ENCODE measurements at places on chromosomes 11 and 22.
A peak's percentile ranks its signal among the peaks of the same experiment; 100 is the strongest.

DNA sequence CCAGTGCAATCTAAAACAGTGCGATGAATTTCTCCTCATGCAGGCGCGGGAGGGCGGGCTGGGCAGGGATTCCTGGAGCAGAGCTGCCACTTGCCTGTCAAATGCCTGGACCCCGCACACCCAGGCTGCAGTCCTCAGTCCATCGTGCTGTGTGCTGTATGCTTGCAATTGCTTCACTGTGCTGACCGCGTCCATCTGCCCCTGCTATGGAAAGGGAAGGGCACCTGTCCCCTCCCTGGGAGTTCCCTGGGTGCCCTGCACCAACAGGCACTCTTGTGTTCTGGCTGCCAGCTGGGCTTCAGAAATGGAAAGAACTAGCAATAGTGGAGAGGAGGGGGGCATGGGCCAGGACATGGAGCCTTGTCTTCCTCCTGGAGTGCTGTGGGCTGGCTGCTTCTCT lies 185.4 kb upstream of the B3GAT1 start:
- DNase-seq, result no peak

DNA sequence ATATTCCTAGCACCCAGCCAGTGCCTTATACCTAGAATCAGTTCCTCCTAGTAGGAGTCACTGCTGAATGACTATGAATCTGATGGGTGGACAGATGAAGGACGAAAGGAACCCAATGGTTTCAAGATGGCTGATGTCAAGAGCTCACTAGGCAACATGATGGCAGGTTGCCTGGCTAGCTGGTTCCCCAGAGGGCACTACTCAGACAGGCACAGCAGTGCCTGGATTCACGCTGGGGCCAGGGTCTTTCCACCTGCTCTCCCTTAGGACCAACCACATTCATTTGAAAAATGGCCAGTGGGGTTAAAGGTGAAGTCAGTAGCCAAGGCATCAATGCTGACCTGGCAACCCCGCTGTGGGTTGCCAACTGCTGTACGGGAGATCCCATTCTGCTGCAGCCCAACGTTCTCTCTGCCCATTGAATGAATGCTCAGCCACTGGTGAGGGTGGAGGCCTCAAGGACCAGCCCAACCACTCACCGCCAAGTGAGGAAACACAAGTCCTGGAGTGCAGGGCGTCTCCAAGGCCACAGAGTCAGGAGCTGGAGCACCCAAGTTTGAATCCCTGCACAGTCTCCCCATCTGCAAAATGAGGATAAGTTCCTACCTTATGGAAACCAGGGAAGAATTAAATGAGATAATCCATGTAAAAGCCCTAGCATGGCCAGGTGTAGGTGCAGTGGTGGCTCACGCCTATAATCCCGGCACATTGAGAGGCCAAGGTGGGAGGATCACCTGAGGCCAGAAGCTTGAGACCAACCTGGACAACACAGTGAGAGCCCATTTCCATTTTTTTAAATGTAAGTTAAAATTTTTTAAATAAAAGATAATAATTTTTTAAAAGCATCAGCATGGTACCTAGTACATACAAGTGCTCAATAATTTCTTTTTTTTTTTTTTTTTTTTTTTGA lies 12.4 kb downstream of the MYH9 start:
- DNase-seq, result no peak

DNA sequence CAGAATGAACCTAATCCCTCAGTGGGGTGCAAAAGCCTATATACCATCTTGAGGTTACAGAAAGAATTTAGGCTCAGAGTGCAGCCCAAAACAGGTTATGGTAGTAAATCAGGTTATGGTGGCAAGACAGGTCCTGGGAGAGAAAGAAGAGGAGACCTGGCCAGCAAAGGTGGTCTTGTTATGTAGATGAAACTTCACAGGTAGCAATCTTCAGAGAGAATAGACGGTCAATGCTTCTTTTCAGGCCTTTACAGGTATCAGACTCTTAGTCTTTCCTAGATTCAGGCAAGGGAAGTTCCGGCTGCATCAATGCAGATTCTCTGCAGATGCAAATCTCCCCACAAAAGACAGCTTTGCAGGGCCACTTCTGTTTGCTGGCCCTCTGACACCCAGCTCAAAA lies 45.8 kb upstream of the SORL1 start:
- no peak for DNase-seq

- no peak for DNase-seq
Measured at GRCh38 chr11:71505781-71506180, 21.3 kb upstream of the KRTAP5-7 start.

DNA sequence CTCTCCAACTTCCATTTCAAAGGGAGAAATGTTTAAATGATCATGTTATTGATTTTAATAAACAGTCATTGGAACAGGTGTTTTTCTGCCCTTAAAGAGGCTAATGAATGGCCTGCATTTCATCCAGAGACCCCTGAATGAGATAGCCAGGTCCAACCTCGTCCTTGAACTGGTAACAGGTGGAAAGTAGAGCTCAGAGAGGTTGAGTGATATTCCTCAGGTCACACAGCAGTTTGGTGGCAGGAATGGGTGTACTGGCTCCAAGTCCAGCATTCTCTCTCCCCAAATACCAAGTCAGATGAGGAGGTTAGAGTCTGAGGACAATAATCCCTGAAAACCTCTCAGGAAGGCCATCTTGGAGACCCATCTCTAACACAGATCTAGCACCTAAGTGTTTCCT lies 81.7 kb upstream of the ANO1 start:
- DNase-seq, result no peak

DNA sequence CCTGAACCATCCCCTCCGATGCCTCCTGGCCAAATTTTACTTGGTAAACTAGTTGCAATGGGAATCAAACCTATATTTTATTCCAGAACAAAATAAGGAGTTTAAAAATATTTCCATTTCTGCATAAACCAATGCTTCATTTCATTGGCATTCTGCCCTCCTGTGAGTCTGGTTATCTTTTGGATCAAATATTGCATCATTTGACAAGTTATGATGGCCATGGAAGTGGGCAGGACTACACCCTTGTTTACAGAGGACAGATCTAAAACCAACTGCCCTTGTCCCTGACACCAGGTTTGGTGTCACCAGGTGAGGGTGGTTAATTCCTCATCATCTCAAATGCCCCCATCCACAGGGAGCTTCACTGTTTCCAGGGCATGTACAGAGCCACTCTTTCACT lies 28.2 kb upstream of the E2F8 start:
- no peak for DNase-seq

DNA sequence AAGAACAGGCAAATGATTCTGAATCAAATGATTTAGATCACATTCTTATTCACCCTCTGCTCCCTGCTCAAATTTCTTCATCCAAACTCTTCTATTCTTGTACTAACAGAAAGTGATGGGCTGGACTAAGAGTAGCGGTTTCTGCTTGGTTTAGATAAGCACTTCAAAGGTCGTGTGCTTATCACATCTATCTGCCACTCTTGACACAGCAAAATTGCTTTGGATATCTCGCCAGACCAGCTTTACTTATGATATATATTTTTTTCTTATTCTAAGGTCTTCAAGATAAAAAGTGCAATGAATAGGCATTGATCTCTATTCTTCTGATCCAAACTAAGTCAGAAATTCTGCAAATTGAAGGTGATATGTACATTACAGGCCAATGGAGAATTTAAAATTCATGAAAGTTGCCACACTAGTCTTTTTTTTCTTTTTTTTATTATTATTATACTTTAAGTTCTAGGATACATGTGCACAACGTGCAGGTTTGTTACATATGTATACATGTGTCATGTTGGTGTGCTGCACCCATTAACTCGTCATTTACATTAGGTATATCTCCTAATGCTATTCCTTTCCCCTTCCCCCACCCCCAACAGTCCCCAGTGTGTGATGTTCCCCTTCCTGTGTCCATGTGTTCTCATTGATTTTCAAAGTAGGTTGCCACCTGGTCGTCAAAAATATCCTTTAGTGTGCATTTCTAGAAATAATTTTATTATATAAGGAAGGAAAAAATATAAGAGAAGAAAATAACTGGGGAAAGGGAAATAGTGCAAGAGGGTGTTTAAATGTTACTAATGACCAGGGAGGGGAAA lies 1941.0 kb upstream of the RAG2 start:
- DNase-seq, result no peak

GRCh38 chr22:36808721-36809344 lies 8.0 kb downstream of the PVALB start:
- DNase-seq, result peak; percentile 90

DNA sequence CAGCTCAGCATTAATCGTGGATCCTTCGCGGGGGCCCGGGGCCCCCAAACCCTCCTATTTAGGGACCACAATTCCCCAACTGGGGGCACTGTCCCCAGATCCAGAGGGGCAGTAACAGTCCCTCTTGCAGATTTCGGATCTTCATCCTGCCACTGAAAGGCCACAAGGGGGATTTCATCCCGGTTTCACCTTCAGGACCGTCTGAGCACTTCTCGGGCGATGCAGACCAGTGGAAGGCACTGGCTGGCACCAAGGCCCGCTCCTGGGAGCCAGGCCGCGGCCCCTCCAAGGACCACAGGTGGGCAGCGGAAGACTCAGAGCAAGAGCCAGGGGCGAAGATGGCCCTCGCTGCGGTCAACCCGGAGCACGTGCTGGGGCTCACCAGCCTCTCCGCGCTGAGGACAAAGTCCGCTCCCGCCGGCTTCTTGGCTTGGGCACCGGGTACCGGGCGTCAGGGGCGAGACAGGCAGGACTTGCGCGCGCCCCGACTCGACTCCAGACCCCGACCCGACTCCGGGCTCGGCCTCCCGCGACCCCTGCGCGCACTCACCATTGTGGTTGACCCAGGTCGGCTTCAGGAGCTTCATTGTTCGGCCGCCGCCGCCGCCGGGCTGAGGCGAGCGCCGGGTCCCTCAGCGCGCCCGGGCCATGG lies 517 bp downstream of the HIRA start:
- DNase-seq, result no peak

DNA sequence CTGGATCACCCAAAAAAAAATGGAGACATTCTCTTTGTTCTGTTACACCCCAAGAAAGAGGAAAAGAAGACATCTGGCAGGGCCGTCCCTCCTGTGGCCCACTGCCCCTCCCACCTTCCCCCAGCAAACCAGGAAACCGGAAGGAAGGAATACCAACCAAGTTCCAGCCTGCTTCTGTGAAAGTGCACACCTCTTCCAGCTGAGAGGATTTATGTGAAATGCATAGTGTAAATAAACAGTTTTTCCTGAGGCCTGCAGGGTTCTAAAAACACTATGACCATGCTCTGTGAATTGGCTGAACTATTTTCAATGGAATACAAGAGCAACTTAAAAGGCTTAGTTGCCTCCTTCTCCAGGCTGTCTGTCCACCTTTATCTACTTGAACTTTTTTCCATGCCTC lies 50.0 kb upstream of the CHST1 start:
- DNase-seq, result no peak

GRCh38 chr11:47854667-47855066 lies 6.5 kb upstream of the NUP160 start:
- no peak for DNase-seq

DNA sequence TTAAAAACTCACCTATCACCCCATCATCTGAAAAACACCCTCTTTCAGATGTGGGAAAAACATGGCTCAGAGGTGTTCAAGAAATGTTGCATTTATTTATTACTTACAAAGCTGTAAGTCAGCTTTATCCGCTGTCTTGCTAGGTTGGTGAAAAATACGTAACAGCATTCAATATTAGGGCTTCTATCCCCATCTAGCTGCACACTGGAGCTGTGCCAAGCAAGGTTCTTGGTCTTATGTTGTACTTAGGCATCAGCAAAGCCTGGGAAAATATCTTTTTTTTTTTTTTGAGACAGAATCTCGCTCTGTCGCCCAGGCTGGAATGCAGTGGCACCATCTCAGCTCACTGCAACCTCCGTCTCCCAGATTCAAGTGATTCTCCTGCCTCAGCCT lies 7.5 kb downstream of the SERPING1 start:
- DNase-seq, result no peak

- DNase-seq, result no peak
Measured at GRCh38 chr11:70505331-70505731, 107.0 kb downstream of the CTTN start.

GRCh38 chr11:30619767-30620166 lies 33.6 kb upstream of the MPPED2 start:
- no peak for DNase-seq

GRCh38 chr22:36101756-36102155 lies 58.8 kb downstream of the APOL3 start:
- DNase-seq, result no peak

DNA sequence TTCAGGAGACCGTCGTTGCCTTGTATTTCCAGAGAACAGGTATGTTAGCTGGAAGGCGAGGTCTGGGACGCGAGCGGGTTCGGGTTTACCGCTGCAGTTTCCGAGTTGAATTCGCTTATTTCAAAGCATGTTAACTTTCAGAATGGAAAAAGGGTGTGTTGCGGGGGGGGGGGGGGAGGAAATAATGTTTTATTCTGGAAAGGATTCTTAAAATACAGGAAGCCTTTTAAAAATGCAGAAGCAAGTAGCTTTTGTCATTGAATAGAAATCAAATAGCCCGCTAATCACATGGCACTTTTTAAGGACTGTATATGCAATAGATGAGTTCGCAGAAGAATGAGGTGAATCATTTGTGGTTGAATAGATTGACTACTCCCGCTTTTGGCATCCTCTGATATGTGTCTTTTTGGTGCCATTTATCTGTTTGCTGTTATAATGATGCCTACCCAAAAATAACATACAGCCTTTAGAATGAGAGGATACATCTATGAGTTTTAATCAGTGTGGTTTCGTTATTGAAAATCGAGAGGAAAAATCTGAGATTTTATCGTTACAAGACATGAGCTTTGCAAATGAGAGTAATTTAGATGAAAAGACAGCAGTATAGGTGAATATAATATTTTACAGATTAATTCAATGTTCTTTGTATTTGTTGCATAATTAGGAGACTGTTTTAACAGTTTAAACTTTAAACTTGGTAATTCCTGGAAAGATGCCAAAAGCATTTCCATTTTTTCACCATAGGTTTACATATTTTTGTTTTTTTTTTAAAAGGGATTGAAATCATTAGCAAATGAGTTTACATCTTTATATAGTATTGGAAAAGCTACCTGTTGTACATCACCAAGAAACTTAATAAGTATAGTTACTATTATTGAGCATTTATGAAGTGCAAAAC lies 1.7 kb downstream of the PDE3B start:
- no peak for DNase-seq
